ENCODE measurements at places on chromosomes 6 and 20.

- no peak for DNase-seq
Measured at GRCh38 chr6:74715355-74716085, 490.3 kb downstream of the COL12A1 start.

GRCh38 chr6:33142501-33143070 is 49.7 kb downstream of the COL11A2 start:
- DNase-seq = no peak

- DNase-seq = no peak
Measured at GRCh38 chr6:135285165-135285564, 104.1 kb downstream of the MYB start.

DNA sequence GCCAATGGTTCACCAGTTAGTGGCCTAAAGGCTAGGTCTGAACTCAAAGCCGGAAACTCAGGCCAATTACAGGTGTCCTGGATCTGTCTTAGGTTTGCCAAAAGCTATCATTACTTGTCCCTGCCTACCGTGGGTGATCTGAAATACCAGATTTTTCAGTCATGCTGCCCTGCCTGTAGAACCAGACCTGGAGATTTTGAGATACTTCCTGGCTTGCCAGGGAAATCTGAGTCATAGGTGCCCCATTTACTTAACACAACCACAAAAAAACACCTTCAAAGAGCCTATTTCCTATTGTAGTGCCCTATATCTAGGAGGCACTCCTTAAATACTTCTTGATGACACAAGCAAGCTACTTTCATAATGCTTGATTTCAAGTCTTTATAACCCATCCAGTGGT is 13.9 kb upstream of the RANBP9 start:
- DNase-seq = no peak

DNA sequence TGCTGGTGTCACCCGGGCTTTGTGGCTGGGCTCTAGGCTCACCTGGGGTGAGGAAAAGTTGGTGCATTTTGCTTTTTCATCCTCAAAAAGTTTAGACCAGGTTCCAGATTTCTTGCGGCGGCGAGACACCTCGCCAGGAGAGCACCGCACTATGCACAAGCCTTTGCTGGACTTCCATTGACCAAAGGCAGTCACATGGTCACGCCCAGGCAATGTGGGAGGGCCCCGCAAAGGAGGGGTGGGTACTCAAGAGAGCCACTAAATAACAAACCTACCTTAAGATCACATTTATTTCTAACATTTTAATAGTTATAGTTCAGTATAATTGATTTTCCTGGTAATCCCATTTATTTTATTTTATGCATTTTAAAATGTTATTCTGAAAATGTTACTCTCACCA is 3.0 kb upstream of the KIF16B start:
- DNase-seq = no peak

DNA sequence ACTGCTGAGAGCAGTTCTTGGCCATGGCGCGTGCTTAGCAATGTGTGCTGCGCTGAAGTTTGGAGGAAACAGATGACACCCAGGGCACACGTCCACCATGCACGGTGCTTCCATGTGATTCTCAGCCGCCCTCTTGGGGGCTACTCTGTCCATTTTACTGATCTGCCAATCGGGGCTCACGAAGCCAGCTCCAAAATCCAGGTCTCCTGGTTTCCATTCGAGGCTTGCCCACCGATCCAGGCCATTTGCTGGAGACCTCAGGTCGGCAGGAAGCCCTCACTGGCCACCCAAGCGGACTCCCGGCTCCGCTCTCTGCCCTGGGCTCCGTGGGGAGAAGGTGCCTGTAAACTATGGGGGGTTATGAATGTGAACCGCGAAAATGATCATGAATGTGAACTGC is 11.7 kb upstream of the FRMD1 start:
- DNase-seq = no peak

GRCh38 chr6:108961077-108961476 is 112.9 kb downstream of the ARMC2 start:
- no peak for DNase-seq

DNA sequence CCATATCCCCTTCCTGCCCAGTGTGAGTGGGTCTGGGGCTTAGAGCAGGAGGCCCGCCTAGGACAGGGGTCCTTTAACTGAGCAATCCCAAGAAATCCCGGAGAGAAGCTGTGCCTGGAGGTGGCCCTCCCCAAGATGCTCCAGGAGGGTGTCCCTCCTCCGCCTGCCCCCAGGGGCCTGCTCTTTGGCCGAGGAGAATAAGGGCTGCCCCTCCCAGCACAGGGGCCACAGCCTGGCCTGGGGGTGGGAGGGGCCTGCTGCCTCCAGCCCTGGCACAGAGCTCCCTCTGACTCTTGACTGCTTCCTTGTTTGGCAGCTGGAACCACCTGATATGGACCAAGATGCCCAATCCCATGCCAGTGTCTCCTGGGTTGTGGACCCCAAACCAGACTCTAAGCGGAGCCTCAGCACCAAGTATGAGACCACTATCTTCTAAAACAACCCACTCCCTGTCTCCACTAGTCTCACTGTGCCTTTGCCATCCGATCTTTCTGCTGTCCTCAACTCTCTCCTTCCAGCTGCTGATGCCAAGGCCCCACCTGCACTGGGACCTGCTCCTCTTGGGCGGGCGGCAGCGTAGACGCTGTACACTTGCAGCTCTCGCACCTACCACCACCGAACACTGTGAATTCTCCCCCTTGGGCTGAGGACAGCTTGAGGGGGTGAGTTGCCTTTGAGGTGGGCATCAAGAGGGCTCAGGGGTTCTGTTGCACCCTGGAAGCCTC is 54.3 kb downstream of the TCP11 start:
- no peak for DNase-seq

- no peak for DNase-seq
Measured at GRCh38 chr6:18241208-18242038, 22.9 kb downstream of the DEK start.

- DNase-seq = no peak
Measured at GRCh38 chr6:27061235-27061993, 186.1 kb upstream of the PRSS16 start.

- DNase-seq = no peak
Measured at GRCh38 chr6:7568021-7568420, 22.0 kb upstream of the SNRNP48 start.

DNA sequence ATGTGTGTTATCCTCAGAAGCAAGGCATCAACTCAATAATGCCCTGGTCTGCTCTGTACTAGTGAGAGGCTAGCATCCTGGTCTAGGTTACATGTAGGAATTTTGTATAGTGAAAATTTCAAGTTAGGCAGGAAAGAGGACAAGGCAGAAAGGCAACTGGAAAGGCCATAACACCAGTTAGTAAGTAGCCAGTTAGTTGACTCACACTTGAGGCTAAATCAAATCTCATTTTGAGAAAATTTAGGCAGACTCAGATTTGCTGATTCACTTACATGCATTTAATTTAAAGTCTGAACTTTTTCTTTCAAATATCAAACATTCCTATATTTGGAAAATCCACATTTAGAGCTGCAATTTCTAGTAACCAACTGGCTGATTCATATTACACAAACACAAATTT is 184.5 kb upstream of the TCF21 start:
- DNase-seq = no peak

DNA sequence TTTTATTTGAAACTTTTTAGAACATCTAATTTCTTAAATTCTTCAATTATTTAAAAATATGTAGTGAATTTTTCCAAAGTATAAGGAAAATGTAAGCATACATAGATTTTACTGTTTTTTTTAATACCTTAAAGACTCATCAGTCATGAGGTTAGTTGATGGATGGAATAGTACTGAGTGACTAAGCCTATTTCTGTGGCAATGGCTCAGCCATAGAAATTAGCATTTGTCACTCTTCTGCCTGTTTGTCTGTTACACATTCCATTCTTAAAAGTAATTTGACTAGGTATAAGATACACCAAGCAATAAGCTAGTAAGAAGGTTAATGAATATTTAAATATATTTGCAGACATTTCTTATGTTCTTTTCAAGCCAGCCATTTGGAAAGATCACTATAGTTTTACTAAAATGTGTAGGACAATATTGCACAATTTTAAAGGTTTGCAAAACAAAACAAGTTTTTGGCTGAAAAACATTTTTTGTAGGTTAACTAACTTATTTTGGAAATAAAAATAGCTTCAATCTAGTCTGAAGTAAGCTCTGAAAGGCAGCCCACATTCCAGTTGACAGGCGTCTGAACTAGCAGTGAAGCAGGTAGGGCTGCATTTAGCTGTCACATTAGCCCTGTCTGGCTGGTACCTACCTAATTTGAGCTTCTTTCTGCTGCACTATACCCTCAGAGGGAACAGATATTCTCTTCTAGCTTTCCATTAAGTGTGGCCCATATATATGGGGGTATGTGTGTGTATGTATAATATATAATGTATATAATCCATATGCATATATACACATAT is 385.7 kb downstream of the GRIK2 start:
- no peak for DNase-seq

DNA sequence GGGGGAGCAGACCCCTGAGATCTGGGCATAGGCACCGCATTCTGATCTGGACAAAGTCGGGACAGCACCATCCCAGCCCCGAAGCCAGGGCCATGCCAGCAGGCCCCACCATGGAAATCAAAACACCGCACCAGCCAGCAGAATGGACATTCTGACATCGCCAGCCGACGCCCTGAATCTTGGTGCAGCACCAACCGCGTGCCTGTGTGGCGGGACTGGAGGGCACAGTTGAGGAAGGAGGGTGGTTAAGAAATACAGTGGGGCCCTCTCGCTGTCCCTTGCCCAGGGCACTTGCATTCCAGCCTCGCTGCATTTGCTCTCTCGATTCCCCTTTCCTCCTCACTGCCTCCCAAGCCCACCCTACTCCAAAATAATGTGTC is 2.0 kb downstream of the NNAT start:
- DNase-seq = no peak

- DNase-seq = no peak
Measured at GRCh38 chr20:58458342-58459057, 56.7 kb downstream of the APCDD1L start.

DNA sequence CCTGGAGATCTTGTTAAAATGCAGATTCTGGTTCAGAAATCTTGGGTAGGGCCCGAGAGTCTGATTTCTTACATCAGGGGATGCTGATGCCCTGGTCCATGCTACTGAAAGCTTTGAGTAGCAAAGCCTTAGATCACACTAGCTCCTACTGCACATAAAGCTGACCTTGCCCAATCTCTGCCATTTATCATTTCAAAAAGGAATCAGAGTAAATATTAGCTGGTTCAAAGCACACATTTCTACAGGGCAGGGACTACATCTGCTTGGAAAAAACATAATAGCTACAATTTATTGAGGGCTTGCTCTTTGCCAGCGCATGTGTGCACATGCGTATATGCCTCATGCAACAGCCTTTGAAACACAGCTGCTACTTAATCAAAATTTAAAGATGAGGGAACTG is 440.4 kb upstream of the ARID1B start:
- no peak for DNase-seq

GRCh38 chr6:69179681-69180080 is 544.6 kb downstream of the ADGRB3 start:
- DNase-seq = no peak

DNA sequence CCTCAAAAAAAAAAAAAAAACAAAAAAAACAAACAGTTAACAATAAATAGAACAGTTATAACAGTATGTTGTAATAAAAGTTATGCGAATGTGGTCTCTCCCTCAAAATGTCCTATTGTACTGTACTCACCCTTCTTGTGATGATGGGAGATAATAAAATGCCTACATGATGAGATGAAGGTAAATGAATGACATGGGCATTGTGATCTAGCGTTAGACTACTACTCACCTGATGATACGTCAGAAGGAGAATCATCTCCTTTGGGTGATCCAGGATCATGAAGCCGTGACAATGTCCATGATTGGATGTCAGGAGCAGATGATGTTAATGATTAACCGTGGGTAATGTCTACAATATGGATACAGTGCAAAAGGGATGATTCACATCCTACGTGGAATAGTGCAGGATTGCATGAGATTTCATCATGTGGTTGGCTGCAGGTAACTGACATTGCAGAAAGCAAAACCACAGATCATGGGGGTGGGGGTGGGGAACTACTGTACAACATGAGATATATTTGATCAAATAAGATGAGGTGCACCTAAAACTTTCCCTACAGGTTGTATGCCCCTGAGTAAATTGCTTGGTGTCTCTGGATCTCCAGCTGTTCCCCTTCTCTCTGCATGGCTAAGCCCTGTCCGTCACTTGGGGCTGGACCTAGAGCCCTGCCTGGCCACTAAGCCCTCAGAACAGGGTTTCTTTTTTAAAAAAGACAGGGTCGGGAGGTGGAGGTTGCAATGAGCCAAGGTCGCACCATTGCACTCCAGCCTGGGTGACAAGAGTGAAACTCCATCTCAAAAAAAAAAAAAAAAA is 6.2 kb upstream of the RBCK1 start:
- DNase-seq = no peak

GRCh38 chr6:112665815-112666214 is 318.7 kb downstream of the RFPL4B start:
- DNase-seq = no peak
